ENCODE measurements at places on chromosomes 12 and 14. TPM values are rescaled to one million over a fixed set of nuclear protein-coding genes. Genes with fewer than 3 reads are reported as not detected.

DNA sequence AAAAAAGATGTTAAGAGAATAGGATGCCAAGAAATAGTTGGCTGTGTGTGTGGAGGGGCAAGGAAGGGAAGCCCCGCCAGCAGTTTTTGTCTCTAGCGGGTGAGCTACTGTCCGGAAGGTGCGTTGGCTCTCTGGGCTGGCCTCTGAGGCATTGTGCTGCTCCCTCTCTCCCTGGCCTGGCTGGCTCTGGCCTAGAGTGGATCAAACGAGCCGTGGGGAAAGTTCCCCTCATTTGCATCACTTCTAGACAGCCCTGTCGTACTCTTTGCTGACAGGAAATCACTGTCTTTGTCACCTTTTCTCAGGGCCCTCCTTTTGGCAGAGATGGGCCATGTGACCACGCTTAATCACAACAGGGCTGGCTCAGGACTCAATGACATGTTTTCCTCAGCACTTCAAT is 236.1 kb upstream of the NPAS3 start:
- no peak for DNase-seq

- DNase-seq: no peak
These were observed 112.9 kb downstream of the PRKCH start for GRCh38 chr14:61434311-61434710.

- no peak for DNase-seq
These were observed 102.8 kb downstream of the STXBP6 start for GRCh38 chr14:24947131-24947530.

- no peak for DNase-seq
These were observed 509.1 kb downstream of the DIO2 start for GRCh38 chr14:79702197-79702596.

DNA sequence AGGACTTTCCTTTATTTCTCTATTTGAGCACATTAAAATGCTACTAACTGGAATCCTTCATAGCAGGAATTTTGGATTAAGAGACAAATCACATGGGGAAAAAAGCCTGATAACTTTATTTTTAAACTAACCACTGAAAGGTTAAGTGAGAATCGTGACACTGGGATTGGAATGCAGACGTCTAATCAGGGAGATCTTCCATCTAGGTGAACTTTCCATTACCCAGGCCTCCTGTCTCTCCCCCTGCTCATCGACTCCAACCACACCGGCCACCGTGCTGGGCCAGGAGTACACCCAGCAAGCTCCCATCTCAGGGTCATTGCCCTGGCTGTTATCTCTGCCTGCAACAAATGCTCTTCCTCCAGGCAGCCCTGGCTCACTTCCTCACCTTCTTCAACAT is 19.0 kb downstream of the PTGER2 start:
- DNase-seq: no peak

Gene SLC25A47
- total RNA-seq: 0.12 TPM

- DNase-seq: no peak
These were observed 6.0 kb downstream of the ZBTB39 start for GRCh38 chr12:57000393-57000792.

DNA sequence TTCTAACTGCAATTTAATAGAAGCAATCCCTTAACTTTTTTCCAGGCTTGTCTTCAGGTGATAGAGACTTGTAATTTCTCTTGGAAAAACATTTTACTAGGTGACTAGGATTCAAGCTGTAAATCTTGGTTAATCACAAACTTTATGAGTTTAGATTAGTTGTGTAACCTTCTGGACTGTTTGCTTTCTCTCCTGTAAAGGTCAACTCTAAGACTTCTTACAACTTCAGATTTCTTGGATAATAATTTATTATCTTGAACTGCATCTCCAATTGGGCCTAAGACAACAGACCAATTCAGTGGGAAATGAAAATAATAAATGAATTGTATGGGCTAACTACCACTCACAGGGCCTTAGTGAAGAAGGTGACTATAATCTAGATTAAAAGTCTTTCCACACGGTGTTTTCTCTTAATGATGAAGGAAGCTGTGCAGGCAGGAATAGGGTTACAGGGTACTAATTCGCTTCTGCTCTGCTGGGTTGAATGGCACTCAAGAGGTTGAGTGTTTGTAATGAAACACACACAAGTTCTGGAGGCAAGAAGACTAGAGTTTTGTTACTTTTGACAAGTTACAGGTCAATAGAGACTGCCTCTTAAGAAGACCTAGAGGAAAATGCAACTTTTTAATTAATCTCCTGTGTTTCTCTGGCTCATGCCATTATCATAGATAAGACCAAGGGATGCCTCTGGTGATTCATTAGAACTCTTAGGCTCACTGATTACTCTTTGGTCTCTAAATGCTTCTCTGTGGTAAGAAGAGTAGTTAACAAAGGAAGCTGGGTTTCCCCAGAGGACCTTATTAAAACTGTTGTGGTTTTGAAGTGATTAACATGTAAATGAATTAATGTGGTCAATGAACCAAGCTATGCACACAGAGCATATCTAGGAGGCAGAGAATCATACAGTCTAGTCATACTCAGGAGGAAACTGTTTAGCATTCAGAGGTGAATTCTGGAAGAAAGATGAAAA is 30.0 kb upstream of the OR4E1 start:
- no peak for DNase-seq

Gene UBE2N
- 33.2 TPM for total RNA-seq

Gene CNTN1
- 2.5 TPM for total RNA-seq

Gene EPYC
- total RNA-seq: not detected

DNA sequence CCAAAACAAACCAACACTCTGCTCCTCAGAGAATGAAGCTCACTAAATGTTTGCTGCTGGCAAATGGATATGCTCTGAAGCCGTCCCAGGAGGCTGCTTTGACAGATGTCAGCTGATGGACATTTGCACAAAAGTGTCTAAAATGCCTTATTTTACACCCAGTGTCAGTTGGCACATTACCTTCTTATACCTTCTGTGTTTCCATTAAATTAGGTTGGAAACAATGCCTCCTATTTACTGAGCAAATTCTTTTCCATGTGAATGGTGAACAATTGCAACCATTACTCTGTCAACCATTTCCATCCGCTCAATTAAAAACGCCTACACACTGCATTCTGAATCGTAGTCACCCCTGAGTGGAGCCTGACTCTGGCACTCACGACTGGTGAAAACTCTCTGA is 1679.9 kb upstream of the FLRT2 start:
- DNase-seq: no peak

Gene COX8C
- total RNA-seq: not detected

GRCh38 chr12:57545809-57546437 is 1.1 kb downstream of the DCTN2 start:
- no peak for DNase-seq

- no peak for DNase-seq
These were observed 49.6 kb downstream of the GRIP1 start for GRCh38 chr12:66629138-66629870.

Gene TGFB3
- total RNA-seq: 57.2 TPM

- DNase-seq: no peak
These were observed 5.7 kb downstream of the RITA1 start for GRCh38 chr12:113191227-113191626.

GRCh38 chr12:62466594-62467491 is at the start of gene MON2:
Gene MON2 (plus strand): TSS chr12:62466826. CDS start chr12:62467208, 382 bp downstream.
- peak; percentile 86 for DNase-seq

Gene WNT1
- not detected for total RNA-seq

Gene GYS2
- total RNA-seq: not detected

Gene PYGL
- total RNA-seq: 8.0 TPM

Gene SERPINA3
- total RNA-seq: 1,011 TPM

Gene PPP1R3E
- 4.1 TPM for total RNA-seq

Gene MANSC1
- 18.6 TPM for total RNA-seq

Gene GPRC5D
- not detected for total RNA-seq

GRCh38 chr14:24838945-24839616 is 205.1 kb upstream of the GZMB start:
- no peak for DNase-seq

GRCh38 chr12:20376984-20377383 is 8.6 kb downstream of the PDE3A start:
- DNase-seq: no peak

DNA sequence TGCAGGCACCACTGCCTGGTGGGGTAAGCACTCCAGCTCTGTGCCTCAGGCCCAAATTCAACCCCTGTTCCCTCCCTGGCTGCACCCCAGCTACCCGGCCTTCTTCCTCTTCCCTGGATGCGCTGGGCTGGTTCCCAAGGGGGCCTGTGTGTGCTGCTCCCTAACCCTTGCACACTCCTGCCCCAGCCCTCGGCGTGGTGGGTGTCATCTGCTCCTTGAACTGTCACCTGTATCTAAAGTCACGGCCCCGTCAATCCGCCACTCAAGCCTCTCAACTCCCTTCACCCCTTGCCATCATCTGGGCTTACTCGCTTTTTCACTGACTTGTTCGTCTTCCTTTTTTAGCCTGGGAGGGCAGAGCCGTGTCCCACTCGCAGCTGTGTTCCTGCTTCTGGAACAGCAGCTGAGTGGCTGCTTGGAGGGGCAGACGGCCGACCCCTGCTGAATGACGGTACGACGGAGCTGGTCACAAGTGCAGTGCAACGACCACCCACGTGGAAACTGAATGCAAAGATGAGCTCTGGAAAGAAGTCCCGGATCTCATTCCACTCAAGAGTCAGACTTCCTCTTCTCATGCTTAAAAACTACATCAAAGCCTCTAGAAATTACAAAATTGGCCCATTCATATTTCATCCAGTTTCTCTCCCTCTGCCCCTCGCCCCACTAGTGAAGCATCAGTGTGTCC is 138.9 kb downstream of the PIWIL1 start:
- no peak for DNase-seq

DNA sequence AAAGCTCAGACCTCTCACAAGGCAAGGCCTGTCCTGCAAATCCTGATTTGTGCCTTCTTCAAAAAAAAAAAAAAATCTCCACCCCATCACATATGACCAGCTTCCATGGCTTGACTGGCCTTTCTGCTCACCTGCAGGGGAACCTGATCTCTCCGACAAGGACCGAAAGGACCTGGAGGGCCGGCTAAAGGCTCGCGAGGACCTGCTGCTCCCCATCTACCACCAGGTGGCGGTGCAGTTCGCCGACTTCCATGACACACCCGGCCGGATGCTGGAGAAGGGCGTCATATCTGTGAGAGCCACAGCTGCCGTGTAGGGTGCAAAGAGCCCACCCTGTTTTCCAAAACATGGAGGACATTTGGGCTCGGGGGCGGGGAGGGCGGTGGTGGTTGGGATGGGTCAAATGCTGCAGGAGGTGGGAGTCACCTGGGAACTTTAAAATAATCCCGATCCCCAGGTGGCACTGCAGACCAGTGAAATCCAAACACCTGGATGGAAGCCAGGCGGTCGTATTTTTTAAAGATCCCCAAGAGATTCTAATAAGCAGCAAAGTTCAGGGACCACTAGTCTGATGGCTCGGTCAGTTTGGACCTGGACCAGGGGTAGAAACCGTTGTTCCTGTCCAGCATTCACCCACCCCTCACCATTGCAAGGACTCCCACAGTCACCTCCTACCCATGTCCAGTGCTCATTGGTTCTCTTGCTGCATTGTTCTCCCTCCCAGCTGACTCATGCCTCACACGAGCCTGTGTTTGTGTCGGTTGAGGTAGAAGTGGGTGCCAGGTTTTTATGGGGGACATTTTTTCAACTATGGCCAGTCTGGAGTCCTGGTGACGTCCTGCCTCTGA is 44.8 kb downstream of the FOXN4 start:
- DNase-seq: peak; percentile 86

GRCh38 chr14:63180011-63180410 is 24.2 kb upstream of the RHOJ start:
- no peak for DNase-seq

DNA sequence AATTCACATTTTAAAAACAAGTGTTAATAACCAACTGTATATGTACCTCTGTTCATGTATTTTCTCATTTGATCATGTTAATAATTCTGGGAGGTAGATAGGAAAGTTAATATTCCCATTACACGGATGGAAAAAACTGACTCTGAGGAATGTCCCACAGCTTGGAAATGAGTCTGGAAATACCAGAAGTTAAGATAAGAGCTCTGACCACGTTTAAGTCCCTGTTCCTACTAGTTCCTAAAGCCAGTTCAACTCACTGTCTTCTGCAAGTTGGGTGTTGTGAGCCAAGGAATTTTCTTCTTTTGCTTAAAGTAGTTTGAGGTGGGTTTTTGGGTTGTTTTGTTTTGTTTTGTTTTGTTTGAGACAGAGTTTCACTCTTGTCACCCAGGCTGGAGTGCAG is 104.5 kb downstream of the TMEM30B start:
- no peak for DNase-seq

DNA sequence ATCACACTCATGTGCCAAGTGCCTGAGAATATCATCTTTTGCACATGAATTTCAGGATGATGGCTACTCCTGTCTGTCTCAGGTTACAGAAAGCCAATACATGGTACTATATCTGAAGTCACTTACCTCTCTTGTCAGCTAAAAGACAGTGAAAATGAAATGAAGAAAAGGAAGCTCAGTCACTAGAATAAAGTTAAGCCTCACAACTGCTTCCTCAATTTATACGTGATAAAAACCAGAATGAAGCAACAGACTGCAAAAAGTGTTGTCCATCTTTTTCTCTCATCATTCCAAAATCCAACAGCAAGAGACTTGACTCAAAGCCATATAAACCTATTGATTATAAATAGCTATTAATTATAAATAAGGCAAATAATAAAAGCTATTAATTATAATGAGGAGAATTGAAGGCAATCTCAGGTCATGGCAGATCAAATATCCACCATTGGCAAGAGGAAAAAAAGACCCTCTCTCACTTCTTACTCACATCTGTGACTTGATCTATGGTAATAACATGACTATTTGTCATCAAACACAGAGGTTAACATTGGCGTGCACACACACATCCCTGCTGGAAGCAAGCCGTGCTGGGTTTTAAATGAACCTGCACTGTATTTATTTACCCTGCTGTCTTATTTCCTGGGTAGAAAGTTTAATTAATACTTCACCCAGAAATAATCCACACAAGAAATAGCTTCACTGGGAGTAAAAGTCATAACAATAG is 10.0 kb downstream of the NIN start:
- no peak for DNase-seq

- no peak for DNase-seq
These were observed 70.1 kb upstream of the STRN3 start for GRCh38 chr14:31096255-31096654.

DNA sequence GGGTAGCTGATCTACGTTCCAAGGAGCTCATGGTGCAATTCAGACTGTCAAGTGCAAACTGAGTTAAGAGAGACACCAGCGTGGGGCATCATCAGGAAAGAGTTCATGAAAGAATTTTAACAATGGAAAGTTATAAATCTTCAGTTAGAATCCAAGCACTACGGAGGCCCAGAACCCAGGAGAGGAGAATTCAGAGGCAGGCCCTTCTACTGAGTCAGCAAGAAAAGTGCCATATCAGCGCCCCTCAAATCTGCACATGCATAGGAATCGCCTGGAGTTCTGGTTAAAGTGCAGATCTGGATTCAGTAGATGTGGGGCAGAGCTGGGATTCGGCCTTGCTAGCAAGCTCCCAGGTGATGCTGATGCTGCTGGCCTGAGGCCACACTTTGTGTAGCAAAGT is 45.9 kb downstream of the CHST11 start:
- no peak for DNase-seq
